ENCODE measurements at places on chromosomes 13 and 19.

- DNase-seq, result no peak
Measured at GRCh38 chr13:20049558-20050473, 91.3 kb downstream of the ZMYM2 start.

- peak; percentile 40 for DNase-seq
Measured at GRCh38 chr19:19460761-19461265, 54.5 kb downstream of the TSSK6 start.

GRCh38 chr13:112653071-112653470, 36.8 kb upstream of the ATP11A start:
- no peak for DNase-seq

GRCh38 chr19:33906578-33907335, 110.1 kb downstream of the KCTD15 start:
- no peak for DNase-seq

GRCh38 chr19:35720648-35721047, 2.8 kb downstream of the KMT2B start:
- no peak for DNase-seq

- DNase-seq, result no peak
Measured at GRCh38 chr13:99226513-99226912, 25.9 kb downstream of the UBAC2 start.

DNA sequence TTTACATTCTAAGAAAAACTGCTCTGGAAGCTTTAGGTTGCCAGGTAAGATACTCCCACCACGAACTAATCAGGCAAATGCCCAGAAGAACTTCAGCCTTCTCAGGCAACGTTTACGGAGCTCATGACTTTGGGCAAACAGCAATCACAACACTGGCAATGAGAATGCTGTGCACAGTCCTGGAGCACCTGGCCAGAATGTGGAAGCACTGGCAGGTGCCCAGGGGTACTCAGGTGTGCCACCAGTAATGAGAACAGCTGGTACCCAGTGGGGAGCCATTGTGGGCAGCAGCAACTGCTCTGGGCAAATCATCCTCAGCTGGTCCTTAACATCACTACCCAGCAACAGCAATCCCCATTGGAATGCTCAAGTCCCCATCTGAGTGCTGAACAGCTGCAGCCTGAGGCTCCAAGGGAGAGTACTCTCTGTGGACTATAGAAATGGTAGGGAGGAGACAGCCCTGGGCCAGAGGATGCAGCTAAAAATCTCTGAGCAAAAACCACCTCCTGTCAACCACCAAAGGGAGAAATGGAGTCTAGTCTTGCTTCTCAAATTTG, 210.0 kb downstream of the FOXO1 start:
- no peak for DNase-seq

DNA sequence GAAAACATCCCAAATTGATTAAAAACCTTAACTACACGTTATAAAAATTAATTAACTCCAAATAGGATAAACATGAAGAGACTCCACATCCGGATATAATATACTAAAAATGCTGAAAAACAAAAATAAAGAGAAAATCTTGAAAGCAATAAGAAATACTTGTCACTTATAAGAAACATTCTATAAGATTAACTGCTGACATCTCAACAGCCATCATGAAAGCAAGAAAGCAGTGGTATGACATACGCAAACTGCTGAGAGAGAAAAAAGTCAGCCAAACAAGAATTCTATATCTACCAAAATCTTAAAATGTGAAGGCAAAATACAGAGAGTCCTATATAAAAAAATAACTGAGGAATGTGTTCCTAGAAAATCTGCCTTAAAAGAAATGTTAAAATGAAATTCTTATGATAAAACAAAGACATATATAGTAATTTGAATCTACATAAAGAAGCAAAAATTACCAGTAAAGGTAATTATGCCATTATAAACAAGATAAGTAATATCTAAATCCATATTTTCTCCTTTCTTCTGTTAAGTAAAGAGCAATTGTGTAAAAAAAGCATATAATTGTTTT, 1851.1 kb downstream of the PCDH9 start:
- no peak for DNase-seq

DNA sequence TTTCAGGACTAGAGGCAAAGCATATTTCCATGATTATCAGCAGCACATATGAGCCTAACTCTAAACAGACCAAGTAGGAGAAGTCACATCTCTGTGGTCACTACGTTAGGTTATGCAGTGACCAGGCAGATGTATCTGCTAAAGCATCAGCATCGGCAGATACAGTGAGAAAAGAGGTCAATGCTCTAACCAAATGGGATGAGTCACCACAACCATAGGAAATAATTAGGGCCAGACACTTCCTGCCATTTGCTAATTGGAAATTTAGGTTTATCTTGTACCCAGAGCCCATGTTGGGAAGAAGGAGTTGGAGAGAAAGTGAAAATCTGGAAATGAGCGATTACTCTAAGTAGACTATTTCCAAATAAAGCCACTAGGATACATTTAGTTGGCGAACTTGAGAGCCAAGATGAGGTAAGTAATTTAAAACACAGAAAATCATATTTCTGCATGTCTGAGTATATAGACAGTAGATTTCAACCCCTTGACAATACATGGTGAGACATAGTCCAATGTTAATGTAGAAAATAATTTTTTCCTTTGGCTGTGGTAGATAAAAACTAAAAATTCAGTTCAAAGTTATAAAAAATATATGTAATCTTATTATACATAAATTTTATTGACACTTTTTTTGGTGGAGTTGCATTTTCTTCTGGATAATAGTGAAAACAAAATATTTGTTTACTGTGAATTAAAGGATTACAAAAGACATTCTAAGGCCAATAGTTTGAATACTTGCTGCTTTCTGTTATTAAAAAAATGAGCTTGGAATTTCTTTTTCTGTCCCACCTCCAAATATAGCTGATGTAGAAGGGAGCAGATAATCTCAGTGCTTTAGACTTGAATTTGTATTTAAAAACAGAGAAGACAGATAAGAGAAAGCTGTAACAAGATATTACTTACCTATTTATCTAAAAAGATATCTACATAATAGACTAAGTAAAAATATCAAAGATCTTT, 104.4 kb upstream of the CSNK1A1L start:
- no peak for DNase-seq

DNA sequence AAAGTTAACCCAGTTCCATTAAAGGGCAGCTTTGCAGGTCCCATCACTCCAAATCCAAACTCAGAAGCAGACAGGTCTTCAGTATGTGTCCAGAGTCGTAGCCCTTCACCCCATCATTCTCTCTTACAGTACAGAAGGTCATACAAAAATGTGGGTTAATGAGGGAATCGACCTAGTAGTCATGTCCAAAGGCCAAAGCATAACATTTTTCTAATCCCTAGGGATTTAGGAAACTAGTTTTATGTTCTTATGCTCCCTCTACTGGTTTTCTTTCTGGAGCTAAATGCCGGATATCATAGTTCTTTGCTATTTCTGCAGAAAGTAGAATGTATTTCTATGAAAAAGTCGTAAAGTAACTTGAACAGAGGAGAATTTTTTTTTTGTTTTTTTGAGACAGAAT, 72.2 kb downstream of the DHRS12 start:
- DNase-seq, result no peak

DNA sequence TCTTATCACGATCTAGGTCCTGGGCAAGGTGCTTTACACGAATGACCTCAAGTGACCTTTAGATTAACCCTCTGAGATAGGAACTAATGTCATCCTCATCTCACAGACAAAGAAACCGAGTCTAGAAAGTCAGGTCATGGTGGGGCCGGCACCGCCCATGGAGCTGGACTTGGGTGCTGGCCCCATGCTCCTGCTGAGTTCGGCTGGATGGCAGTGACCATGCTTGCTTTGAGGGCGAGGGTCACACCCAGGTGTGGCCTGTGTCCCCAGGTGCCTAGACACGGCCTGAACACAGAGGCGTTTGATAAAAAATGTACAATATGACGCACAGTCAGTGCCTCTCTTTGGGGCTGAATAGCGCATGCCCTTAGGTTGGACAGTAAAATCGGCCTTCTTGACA, 26.8 kb downstream of the COL4A2 start:
- no peak for DNase-seq

DNA sequence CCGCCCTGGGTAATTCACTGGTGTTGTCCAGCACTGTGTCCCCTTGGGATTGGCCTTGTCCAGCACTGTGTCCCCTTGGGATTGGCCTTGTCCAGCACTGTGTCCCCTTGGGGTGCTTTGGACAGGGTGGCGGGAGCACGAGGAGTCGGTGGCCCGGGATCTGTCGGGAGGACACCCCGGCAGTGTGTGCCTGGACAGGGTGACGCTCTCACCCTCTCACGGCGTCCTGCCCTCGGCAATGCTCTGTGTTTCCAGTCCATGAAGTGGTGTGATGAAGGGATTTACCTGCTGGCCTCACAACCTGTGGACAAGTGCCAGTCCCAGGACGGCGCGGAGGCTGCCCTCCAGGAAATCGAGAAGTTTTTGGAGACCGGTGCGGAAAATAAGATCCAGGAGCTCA, 29.9 kb upstream of the F7 start:
- DNase-seq, result no peak

DNA sequence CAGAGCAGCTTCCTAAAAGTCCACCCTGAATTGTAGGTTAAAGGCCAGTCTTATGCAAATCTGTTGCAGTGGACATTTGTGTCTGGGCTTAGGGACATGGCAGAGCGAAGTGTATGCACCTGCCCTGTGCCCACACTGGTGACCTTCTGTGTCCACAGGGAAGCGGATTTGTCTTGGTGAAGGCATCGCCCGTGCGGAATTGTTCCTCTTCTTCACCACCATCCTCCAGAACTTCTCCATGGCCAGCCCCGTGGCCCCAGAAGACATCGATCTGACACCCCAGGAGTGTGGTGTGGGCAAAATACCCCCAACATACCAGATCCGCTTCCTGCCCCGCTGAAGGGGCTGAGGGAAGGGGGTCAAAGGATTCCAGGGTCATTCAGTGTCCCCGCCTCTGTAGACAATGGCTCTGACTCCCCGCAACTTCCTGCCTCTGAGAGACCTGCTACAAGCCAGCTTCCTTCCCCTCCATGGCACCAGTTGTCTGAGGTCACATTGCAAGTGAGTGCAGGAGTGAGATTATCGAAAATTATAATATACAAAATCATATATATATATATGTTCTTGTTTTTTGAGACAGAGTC, 25.5 kb downstream of the CYP2B6 start:
- no peak for DNase-seq

GRCh38 chr19:15633082-15633835, 7.4 kb upstream of the CYP4F3 start:
- DNase-seq, result no peak

DNA sequence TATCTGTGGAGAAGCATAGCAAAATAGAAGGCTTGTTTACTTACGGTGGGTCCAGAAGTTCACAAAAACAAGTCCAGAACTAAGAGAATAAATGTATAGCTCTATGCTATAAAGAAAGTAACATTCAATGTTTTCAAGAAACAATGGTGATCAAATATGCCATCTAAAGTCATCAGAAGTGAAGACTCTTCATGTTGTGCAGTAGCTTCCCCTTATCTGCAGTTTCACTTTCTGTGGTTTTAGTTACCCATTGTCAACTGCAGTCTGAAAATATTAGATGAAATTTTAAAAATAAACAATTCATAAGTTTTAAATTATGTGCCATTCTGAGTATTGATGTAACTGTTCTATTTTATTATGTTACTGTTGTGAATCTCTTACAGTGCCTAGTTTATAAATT, 72.5 kb downstream of the EDNRB start:
- DNase-seq, result no peak

- no peak for DNase-seq
Measured at GRCh38 chr13:63279136-63279535, 1863.5 kb upstream of the PCDH20 start.

GRCh38 chr13:31009166-31009565, 76.7 kb downstream of the TEX26 start:
- DNase-seq, result no peak

GRCh38 chr13:21243045-21243897, 66.8 kb downstream of the MRPL57 start:
- DNase-seq, result no peak

DNA sequence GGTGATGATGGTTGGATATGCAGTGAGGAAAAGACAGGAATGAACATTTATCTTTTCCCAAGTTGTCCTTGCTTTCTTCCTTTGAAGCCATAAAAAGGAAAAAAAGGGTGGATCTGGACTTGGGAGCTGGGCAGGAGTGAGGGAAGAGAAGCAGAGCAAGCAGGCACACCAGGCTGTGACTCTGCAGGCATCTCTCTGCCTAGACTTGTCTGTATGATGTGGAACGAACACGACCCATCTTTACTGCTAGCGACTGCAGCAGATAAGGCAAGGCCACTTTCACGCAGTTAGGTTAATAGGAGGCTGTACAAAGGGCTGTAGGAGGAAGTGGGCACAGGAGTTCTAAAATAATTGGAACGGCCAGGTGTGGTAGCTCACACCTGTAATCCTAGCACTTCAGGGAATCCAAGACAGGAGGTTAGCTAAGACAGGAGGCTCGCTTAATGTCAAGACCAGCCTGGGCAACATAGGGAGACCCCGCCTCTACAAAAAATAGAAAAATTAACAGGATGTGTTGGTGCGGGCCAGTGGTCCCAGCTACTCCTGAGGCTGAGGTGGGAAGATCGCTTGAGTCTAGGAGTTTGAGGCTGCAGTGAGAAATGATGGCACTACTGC, 961 bp upstream of the URI1 start:
- DNase-seq, result no peak

GRCh38 chr13:107441279-107441678, 774.1 kb downstream of the LIG4 start:
- no peak for DNase-seq

DNA sequence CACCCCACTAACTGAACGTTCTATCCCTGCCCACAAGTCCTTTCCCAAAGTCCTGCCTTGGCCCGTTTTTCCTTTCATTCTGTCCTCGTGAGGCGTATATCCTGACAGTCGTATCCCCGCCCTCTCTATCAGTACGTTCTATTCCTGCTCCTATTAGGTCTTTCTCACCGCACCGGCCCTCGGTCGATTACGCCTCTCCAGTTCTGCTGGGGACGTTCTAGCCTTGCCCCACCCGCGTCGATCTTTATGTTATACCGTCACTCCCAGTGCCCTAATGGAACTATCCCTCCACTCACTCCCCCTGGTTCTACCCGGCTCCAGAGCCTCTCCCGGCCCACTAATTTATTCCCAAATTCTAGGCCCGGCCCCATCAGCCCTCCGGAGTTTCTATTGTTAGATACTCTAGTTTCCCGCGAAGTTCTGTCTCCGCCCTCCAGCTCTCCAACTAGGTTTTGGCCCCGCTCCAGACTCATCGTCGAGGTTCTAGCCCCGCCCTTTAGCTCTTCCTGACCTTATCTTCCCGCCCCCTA, 2.0 kb downstream of the PLAUR start:
- no peak for DNase-seq
